ENCODE measurements at places on chromosomes 4 and X.
A peak's percentile ranks its signal among the peaks of the same experiment; 100 is the strongest.

- DNase-seq, result no peak
Measured at GRCh38 chr4:136925203-136925602, 607.1 kb downstream of the PCDH18 start.

DNA sequence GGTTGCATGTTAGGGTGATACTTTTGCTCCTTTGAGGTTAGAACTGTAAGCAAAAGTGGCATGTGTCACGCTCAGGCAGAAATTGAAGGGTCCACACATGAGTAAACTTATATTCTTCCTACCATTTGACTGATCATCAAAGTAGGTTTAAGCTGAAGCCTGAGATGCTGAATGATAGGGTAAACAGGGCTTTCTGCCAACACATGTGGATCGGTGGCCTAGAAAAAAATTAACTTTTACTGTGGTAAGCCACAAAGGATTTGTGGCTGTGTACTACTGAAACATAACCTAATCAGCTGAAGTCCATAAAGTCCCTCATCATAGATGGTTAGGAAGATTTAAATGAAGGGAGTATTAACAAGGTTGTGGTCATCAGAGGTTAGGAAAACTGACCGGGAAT lies 1070.1 kb downstream of the STPG2 start:
- DNase-seq, result peak; percentile 11

- peak; percentile 71 for DNase-seq
Measured at GRCh38 chrX:103919270-103919637, 43.2 kb upstream of the TMSB15B start.

GRCh38 chrX:2576793-2577192 lies 76.0 kb upstream of the DHRSX start:
- no peak for DNase-seq

DNA sequence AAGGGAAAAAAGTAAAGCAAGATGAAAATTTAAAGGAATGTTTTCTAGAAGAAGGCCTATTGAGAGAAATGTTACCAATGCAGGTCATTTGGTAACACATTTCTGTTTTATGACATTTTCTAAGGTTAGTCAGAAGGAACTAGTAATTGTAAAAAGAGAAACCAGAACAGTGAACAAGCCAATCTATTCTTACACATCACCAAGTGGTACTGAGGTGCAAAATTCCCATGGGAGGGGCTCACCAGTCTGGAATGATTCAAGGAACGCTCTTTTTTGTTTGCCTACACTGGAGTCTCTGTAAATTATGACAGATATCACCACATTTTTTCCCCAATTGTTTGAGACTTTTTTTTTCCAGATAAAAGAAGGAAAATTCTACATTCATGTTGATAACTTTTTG lies 404.7 kb upstream of the CNKSR2 start:
- no peak for DNase-seq

GRCh38 chrX:56343219-56343618 lies 111.1 kb downstream of the KLF8 start:
- no peak for DNase-seq

- no peak for DNase-seq
Measured at GRCh38 chr4:174210952-174211490, 72.4 kb downstream of the FBXO8 start.

DNA sequence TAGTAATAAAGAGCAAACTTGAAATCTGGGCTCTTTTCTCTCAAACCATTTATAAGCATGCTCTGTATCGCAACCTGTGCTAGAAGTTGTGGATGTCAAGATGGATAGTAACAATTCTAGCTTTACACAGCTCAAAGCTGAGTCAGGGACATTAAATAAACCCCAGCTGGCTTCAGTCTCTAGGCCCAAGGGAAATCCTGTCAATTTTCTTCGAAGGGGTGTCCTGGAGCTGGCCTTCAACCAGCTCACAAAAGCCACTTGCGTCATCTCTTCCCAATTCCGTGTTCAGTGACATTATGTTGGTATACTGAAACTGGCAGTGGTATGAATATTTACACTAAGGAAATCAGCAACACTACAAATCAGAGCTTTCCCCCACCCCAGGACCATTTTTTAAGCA lies 89.8 kb upstream of the PRKG2 start:
- DNase-seq, result no peak

DNA sequence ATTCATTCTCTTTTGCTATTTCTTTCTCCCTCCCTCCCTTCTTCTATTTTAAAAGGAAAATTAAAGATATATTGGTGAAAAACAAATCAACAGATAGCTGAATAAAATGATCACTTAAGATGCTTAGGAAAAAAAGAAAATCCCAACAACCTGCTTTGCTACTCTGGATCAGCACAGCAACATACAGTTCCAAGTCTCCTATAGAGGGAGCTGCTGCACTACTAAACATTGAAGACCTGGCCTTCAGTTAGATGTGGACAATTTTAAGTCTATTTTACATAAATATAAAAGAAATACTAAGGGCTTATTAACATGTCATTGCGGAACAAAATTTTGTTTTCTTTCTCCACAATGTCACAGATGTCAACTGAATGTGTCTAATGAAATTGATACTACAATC lies 226.4 kb downstream of the MAGEB5 start:
- DNase-seq, result peak; percentile 10

- DNase-seq, result no peak
Measured at GRCh38 chr4:141686146-141686775, 49.9 kb downstream of the IL15 start.

Data from hematopoietic multipotent progenitor cell treated with erythropoietin and hydrocortisone succinate and interleukin-3 and kit ligand, for 6 days (in vitro differentiated cells).